H9 (cell line): ENCODE measurements at places on chromosomes 2 and 18.
A peak's percentile ranks its signal among the peaks of the same experiment; 100 is the strongest.

GRCh38 chr2:26268213-26268612, 23.5 kb downstream of the HADHB start:
- no peak for DNase-seq

GRCh38 chr18:11047817-11048216, 101.6 kb downstream of the PIEZO2 start:
- DNase-seq: no peak

- DNase-seq: no peak
Observed at GRCh38 chr2:205773989-205774388, 91.7 kb downstream of the NRP2 start.

GRCh38 chr2:215716956-215717355, 281.1 kb upstream of the FN1 start:
- no peak for DNase-seq

DNA sequence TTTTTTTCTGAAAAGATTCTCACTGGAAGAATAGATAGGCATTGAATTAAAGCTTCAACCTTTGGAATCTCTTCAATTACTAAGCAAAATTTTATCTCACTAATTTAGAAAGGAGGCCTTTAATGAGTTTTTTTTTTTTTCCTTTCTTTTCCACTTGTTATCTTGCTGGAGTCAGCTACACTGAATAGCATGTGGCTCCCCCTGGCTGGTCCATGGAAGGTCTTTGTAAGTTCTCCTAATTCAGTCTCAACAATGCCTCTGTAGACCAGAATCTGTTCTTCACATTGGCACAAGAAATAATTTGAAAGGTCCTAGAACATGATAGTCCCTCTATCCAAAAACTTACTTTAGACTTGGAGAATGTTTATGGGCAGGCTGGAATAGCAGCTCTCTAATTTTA, 24.2 kb upstream of the SCN1A start:
- no peak for DNase-seq

GRCh38 chr2:127456960-127457359, 38.7 kb downstream of the PROC start:
- DNase-seq: no peak

GRCh38 chr2:63841254-63842022, at the start of gene UGP2:
UGP2 (plus strand) TSS chr2:63841896; CDS start chr2:63842186, 290 bp downstream.
- DNase-seq: peak; percentile 95

DNA sequence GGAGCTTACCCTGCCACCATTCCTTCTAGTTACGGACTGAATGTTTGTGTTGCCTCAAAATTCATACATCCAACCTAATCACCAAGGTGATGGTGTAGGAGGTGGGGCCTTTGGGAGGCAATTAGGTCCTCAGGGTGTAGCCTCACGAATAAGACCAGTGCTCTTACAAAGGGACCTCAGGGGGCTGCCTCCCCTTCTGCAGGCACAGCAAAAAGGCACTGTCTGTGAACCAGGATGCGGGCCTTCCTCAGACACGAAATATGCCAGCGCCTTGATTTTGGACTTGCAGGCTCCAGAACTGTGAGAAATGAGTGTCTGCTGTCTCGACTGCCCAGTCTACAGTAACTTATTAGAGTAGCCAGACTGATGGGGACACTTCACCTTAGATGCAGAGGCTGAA, 150.4 kb upstream of the HDAC4 start:
- DNase-seq: no peak

- DNase-seq: no peak
Observed at GRCh38 chr2:103169861-103170260, 408.0 kb downstream of the TMEM182 start.

DNA sequence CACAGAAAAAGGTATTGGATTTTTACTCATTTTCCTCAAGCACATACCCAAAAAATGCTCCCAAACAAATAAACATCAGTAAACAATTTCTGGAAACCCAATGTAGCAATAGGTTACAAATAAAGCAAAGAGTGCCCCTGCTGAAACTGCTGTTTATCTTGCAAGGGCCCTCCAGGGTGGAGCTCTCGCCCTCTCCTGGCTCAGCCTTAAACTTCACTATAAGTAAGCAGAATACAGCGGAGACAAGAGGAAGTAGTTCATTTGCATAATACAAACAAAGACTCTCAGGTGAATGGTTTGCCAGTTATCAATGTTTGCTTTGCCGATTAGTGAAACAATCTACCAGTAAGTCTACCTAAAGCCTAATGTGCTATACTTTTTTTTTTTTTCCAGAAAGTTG, 437.6 kb downstream of the DLGAP1 start:
- DNase-seq: peak; percentile 65

GRCh38 chr2:235765181-235765820, 271.5 kb downstream of the AGAP1 start:
- no peak for DNase-seq

DNA sequence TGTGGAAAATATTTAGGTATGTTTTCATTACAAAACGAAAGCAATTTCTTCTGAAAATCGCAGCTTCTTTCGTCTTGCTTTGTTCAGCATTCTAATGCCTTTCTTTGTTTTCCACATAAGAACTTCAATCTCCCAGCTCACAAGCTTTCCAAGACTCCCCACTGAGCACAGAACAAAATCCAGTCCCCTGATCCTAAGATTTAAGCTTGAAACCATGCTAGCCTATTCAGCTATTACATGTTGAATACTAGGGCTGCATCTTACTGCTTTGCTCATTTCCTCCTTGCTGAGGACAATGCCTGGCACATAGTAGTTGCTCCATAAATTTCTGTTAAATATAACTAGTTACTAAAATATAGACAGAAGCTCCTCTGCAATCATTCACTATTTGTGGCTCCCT, 160.6 kb downstream of the GALNT3 start:
- DNase-seq: no peak

DNA sequence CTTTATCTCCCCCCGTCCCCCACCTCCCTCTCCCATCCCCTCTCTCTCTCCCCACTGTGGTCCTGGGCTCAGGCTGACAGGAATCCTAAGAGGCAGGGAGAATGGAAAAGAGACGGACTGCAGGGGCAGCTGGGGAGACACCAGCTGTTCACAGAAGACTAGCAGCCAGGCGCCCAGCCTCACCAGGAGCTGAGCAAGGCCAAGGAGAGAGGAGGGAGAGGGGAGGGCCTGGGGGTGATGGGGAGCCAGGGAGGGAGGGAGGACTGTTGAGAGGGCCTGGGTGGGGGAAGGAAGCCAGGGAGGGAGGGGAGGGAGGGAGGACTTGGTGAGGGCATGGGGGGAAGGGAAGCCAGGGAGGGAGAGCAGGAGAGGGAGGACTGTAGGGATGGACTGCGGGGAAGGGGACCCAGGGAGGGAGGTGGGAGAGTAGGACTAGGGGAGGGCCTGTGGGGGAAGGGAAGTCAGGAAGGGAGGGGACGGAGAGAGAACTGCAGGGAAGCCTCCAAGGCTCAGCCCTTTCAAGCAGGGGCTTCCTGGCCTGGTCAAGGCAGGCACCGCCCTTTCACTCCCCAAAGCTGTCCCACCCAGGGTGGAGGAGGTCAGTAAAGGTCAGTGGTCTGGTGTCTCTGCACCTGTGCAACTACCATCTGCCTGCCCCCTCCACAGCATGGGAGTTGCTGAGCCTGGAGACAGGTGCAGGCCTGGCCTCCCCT, 517.7 kb upstream of the MYT1L start:
- DNase-seq: no peak

GRCh38 chr2:5691985-5692529, at the start of gene SOX11:
SOX11 (plus strand) TSS chr2:5692384; CDS start chr2:5692722, 338 bp downstream.
- DNase-seq: peak; percentile 93

GRCh38 chr2:47014564-47015051, 99.0 kb upstream of the MCFD2 start:
- no peak for DNase-seq

- DNase-seq: no peak
Observed at GRCh38 chr18:5662586-5663090, 118.8 kb upstream of the EPB41L3 start.

DNA sequence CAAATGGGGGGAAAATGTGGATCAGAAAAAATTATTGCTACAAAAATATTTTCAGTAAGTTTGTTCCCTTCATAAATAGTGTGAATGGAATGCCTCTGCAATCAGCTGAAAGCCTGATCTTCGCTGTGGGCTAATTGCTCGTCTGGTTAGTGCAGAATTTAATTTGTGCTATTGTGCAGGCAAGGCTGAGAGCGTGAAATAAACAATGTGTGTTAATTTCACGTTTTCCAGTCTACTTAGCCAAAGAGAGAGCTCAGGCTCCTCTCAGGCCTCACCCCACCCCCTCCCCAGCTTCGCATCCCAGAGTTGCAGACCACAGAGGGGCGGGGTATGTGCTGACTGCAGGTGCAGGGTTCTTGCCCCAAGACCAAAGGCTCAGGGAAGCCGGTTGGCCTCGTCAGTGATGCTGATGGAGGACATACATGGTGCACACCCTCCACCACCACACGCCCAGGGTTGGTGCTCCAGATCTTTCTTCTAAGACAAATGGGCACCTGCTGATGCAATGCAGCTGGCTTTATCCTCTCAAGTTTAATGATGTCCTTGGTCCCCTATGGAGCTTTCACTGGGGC, 302.6 kb upstream of the SLC14A2 start:
- no peak for DNase-seq

DNA sequence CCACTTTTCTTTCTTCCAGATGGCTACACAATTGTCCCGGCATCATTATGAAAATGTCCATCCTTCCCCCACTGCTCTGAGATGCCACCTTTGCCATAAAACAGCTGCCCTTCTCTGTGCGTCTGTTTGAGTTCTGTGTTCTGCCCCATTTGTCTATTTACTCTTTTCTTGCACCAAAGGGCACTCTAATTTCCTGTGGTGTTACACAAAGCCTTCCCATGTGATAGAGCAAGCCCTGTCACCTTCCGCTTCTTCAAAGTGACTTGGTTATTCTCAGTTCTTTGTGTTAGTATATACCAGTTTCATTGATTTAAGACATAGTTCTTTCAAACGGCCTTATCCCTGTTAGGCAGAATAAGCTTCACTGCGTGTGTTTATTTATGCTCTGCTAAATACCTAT, 84.1 kb downstream of the FBXO15 start:
- DNase-seq: no peak

DNA sequence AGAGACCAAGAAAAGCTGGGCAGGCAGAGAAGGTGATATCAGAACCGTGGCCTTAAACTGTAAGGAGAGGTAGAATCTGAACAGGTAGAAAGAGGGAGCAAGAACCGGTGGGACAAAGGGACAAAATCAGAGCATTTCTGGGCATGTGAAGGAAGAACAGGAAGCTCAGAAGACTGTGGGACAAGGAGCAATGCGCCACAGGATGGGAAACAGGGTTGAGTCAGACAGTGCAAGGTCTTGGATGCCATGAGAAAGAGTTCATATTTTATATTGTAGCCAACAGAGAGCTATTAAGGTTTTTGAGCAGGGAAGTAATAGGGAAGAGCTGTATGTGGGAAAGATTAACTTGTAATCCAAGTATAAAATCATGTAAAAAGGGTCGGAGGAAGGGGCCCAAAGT, 106.4 kb upstream of the UGP2 start:
- DNase-seq: no peak

DNA sequence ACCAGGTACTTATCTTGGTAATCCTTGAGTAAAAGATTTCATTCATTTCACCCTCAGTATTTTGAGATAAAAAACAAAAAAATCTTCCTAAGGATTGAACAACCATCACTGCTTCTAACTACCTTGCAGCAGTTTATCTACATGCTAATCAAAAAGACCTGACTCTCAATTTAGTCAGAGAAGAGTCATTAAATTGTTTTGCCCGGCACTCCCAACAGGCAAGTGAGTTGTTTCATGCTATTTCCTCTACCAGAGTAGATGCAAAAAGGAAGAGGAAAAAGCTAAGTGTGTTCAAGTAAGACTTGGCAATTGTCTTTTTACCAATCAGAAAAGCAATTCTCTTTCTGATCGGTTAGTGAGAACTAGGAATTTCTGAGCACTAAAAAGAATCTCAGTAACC, 39.5 kb downstream of the MYO5B start:
- no peak for DNase-seq

DNA sequence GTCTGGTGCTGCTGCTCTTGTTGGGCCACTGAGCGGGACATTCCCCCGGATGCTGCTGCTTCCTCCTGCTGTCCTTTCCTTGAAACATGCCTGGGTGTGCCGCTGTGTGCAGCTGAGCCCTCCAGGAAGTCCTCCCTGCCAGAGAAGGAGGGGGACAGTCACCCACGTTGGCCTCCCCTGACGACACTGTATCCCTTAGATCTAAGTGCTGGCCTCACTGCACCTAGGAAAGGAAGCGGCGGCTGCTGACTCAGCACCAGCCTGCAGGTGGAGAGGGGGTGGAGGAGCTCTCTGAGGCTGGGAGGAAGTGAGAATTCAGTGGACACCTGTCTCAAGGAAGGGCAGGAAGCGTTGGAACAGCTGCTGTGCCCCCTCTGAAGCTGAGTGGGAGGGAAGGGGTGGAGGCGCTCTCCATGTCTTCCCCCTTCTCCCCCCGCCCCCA, 239.8 kb downstream of the HAUS1 start:
- peak; percentile 67 for DNase-seq

DNA sequence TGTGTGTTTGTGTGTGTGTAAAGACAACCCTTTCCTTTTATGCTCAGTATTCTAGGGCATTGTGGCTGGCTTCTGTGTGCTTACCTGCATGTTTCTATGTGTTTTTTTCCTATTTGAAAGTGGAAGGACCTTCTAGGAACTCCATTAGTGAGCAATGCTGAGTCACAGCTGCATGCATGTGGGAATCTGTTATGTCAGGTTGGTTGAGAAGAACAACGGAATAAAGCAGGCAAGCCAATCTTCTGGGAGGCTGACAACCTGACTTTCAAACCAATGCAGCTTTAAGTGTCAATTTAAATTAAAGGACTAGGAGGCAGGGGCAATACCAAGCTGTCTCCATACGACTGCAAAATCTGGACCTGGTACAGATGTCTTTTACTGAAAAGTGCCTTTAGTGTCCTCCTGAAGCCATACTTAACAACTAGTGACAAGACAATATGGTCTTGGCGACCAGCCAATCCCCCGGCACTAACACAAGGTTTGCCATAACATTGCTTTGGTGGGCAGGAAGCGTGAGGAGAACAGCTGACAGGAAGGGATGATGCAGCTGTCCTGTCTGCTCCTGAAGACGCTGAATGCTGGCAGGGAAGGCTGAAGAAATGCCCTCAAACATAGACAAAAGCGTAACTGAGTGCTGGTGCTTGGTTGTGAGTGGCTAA, 514.7 kb upstream of the CDH7 start:
- DNase-seq: no peak

GRCh38 chr2:46846536-46846935, 69.1 kb downstream of the MCFD2 start:
- no peak for DNase-seq
